ENCODE measurements at places on chromosomes 3 and 15. TPM values are rescaled to one million over a fixed set of nuclear protein-coding genes. Genes with fewer than 3 reads are reported as not detected.

DNA sequence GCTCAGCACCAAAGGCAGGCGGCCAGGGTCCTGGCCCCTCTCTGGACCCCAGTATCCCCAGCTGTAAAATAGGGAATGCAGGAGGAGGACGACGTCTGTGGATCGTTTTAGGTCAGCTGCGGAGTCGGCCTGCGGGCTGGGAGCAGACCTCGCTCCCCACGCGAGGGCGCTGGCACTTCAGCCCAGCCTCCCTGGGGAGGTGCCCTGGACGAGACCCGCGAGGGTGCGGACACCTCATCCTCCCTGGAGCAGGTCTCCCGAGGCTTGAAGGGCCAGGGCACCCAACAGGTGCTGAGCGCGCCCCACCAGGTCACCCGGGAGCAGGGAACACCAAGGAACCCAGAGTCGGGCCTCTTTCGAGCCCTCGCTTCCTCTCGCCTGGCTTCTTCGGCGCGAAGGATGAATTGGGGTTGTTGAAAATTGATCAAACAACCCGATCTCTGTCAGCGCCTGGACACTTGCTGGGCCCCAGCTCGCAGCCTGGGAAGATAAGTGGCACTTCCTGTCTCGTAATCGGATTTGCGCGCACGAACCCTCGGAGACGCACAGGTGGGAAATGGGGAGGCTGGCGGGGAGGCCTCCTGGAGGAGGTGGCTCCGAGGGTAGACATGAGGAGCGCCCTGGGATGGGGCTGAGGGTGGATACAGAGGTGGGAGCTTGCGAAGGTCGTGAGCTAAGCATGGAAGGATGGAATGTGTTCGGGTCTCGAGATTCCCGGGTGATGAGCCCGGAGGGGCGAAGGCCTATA, 588 bp upstream of the VIPR1 start:
- DNase-seq, result no peak

- DNase-seq, result no peak
Observed at GRCh38 chr3:71035314-71035713, 548.2 kb downstream of the FOXP1 start.

GRCh38 chr3:82137050-82137449, 375.6 kb upstream of the GBE1 start:
- no peak for DNase-seq

- DNase-seq, result peak; percentile 83
Observed at GRCh38 chr3:48435774-48436476, 4.0 kb downstream of the CCDC51 start.

DNA sequence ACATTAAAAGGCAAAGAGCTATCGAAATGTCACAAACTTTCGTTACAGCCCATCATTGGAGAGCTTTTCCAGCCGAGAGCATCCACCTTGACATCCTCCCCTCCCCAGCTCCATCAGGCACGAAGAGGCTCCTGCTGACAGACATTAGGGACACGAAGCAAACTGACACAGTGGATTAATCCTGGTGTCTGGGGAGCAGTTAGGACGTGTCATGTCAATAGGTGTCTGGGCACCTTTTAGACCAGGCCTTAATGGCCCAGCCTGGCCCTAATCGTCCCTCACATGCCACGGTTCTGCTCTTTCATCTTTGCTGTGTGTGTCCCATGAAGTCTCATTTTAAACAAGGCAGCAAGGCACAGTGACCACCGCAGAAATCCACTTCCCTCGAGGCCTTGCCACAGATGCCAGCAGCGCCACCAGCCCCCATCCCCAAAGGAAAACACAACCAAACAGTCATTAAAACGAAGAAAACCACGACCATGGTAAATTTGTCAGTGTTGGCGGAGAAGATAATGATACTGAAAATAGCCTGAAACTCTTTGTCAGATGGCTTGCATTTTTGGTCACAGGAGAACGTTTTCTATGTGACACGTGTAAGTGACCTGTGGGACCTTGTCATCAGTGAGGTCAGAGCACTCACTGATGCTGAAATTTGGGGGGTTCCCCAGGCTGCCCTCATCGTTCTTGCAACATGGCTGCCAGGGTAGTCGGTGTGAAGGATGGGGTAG, 16.3 kb upstream of the PCSK6 start:
- DNase-seq, result no peak

DNA sequence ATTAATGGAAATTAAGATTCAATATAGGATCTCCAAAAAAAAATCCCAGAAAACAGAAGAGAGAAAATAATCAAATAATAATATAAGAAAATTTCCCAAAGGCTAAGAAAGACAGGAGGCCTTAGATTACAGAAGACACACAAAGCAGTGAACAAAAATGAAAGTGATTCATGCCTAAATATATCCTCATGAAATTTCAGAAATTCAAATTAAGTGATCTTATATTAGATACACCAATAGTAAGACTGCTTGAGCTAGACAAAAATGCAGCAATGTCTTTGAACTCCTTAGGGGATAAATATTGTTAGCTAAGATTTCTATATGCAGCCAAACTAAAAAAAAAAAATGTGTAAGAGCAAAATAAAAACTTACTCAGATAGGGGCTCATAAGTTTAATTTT, 44.6 kb upstream of the ARPP21 start:
- DNase-seq, result no peak

DNA sequence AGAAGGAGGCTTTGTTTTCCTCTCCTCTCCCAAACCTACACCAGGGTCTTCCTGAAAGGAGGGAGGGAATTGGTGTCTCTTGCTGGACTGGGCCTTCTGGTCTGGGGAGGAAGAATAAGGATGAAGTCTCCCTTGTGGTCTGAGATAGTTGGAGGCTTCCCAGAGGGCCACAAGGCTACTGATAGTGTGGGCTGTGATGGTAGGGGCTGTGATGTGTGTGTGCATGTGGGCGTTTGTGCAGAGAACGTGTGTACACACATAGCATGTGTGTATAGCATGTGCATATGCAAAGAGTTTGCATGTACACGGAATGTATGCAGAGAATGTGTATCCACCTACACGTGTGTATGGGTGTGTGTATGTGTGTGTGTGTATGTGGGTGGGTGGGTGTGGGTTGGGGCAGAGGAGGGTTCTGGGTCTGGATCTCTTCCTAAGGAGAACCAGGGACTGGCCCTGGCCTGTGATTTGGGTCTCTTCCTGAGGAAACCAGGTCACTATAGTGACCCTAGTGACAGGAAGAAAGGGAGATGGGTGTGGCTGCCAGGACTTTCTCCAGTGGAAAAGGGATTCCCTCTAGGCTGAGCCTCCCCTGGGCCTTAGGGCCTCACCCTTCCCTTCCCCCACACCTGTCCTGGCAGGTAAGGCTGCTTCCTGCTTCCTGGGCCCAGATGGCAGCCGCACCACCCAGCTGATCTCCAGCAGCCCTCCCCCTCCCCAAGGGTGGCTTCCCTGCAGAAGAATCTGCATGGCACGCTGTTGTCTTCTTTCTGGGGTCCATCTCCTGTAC, 1.7 kb downstream of the FLNB start:
- DNase-seq, result no peak

GRCh38 chr3:42732829-42733459, 30.3 kb upstream of the HHATL start:
- DNase-seq, result no peak

- no peak for DNase-seq
Observed at GRCh38 chr3:9247941-9248521, 1.4 kb downstream of the SRGAP3 start.

DNA sequence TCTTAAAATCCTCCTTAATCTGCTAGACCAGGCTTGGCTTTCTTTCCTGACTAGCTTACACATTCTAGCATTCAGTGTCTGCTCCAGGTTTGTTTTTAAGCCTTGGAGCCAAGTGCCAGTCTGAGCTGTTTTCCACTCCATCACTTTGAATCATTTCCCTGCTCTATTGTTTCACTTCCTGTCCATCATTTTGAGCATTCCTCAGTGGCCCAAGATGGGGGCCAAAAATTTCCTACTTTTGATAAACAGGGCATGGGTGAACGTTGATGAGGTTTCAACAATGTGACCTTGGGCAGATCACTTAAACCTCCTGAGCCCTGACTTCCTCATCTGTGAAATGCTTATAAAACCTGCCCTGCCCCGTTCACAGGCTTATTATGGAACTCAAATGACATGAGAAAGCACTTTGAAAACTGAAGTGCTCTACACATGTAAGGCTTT, 4.4 kb downstream of the CYP19A1 start:
- no peak for DNase-seq

DNA sequence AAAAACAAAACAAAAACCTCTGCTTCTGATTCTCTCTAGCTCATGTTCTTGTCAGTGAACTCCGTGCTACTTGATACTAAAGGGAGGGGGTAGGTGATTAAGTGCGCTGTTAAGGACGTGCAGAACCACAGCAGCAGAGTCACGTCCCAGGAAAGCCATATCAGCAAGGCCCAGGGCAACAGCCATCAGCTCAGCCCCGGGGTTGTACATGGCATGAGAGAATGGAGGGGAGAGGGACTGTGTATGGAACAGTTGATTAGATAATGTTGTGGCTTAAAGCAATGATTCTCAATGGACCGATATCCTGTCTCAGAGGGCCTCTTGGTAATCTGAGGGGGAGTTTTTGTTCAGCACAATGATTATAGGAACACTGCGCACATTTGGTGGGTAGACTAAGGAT, 27.6 kb downstream of the C2CD4A start:
- DNase-seq, result no peak

DNA sequence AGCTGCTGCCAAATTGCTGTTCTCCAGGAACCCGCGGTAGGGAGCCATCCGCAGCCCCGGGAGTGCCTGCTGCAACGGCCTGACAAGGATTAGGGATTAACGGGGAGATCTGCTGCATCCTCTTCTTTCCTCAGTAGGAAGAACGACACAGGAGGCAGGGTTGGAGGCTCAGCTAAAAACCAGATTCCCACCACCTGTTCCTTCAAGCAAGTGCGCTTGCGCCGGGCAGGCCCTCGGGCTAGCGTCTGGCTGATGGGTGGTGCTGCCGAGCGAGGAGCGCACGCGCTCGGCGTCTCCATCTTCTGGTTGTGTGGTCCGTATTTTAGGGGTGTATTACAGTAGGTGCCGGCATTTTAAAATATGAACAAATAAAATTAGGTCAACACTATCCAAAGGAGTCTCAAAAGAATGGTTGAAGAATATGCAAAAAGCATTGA, 25.4 kb upstream of the SLC25A26 start:
- peak; percentile 43 for DNase-seq

GRCh38 chr3:101646726-101647125, 30.2 kb downstream of the ZBTB11 start:
- no peak for DNase-seq

- no peak for DNase-seq
Observed at GRCh38 chr3:187243933-187244524, 46.7 kb downstream of the RTP1 start.

DNA sequence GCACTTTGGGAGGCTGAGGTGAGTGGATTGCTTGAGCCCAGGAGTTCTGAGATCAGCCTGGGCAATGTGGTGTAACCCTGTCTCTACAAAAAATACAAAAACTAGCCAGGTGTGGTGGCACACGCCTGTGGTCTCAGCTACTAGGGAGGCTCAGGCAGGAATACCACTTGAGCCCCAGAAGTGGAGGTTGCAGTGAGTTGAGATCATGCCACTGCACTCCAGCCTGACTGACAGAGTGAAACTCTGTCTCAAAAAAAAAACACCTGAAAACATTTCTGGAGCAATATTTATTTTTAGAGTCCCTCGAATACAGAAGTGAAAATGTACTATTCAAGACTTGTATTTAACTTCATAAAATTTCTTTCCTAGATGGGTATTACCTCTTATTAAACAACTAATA, 4.6 kb downstream of the SPCS1 start:
- no peak for DNase-seq

DNA sequence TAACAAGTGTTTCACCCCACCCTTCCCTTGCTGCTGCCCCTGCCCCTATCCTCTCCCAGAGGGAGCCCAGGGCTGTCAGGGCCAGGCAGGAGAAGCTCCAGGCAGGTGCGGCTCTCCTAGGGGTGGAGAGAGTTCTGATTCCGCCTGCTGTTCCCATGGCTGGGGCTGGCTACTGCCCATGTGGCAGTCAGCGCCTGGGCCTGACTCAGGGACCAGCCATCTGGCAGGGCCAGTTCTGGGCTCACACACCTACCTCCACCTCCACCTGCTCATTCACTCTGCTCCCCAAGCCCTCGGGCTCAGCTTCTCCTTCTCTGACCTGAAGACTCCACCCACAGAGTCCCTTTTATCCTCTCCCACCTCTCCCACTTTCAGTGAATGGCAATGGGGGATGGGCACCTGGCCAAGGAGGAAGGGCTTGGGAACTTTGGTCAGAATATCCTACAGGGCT, 23.4 kb downstream of the AMOTL2 start:
- no peak for DNase-seq

- DNase-seq, result no peak
Observed at GRCh38 chr3:122767540-122768372, 25.9 kb downstream of the HSPBAP1 start.

- no peak for DNase-seq
Observed at GRCh38 chr3:107942244-107942643, 148.6 kb downstream of the CD47 start.

GRCh38 chr15:51647128-51647562, 24.6 kb upstream of the DMXL2 start:
- DNase-seq, result no peak

GRCh38 chr3:133269393-133269792, 130.5 kb upstream of the BFSP2 start:
- DNase-seq, result no peak

- DNase-seq, result no peak
Observed at GRCh38 chr3:150611666-150612065, 8.5 kb downstream of the SELENOT start.

- no peak for DNase-seq
Observed at GRCh38 chr3:160257606-160258005, 32.4 kb downstream of the C3orf80 start.

DNA sequence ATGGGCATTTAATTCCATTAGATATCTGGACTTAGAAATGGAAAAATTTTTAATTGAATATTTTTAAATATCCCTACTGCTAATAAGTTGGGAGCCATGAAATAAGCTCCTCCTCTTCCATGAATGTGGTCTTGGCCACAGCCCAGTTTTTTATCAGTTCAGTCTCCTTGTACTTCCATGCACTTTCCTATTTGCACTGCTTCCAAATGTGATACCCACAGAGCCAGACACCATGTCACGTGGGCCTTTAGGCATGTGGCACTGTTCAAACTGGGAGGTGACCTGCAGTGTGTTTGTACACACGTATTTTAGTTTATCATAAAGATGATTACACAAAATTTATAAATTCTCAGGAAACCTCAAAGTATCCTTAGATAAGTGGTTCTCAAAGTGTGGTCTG, 80.1 kb upstream of the DGKG start:
- DNase-seq, result no peak

DNA sequence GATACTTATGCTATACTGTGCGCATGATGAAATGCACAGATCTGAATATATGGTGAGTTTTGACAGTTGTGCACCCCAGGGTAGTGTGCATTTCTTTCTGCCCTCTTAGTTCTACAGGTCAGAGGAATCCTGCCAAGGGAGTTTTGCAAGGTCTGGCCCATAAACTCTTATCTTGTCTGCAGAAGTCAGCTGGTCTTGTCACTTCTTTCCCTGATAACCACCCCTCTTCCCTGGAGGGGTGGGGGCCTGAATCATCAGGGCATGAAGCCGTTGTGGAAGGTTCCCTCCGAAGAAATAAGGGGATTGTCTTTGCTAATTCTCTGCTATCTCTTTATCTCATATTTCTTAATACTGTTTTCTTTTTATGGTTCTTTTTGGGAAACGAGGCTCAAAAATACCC, 30.4 kb downstream of the TRIM71 start:
- no peak for DNase-seq

NXPE3 gene
- 7.1 TPM for polyA plus RNA-seq

LRRC31 gene
- polyA plus RNA-seq, result not detected

VEPH1 gene
- polyA plus RNA-seq, result 1.3 TPM

RETNLB gene
- not detected for polyA plus RNA-seq

FOXL2 gene
- 61.2 TPM for polyA plus RNA-seq

STAC gene
- polyA plus RNA-seq, result 1.6 TPM

GATA2 gene
- 8.1 TPM for polyA plus RNA-seq

PRKAR2A gene
- polyA plus RNA-seq, result 41.2 TPM
